Spinal cord (tissue), 10 donors: ENCODE measurements at places on chromosomes 12 and 14. TPM values are rescaled to one million over a fixed set of nuclear protein-coding genes. Genes with fewer than 3 reads are reported as not detected.
A peak's percentile ranks its signal among the peaks of the same experiment; 100 is the strongest.

CATSPERB gene
- 2.1 TPM for total RNA-seq

PDZRN4 gene
- total RNA-seq, result 10.9 TPM

GRCh38 chr12:95548539-95549391 lies 2.5 kb downstream of the USP44 start:
- H3K4me3 ChIP-seq, result peak overlapping the region; percentile 49
- H3K4me1 ChIP-seq, result peaks cover 10% of the 10 kb centered on the region
- peaks cover 24% of the 10 kb centered on the region for H3K27me3 ChIP-seq
- no peak overlapping the region for H3K27ac ChIP-seq
- H3K36me3 ChIP-seq, result no peaks in the 10 kb centered on the region
- DNase-seq, result no peak

DNA sequence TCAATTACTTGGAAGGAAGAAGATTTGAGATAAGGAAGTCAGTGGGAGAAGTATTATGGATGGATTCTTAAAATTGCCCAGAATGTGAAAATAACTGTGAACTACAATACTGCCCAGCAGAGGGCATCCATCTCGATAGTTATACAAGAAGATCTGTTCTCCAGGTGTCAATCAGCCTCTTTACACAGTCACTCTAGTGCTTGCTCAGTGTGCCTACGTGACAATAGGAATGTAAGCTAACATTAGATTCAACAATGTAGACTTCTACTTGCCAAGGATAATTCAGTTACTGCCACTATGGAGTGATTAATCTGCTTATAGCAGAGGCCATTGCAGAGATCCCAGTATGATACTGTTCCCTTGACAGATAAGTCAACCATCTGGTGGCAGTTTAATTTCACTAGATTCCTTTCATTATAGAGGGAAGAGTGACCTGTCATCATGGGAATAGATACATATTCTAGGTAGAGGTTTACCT lies 10.6 kb upstream of the MAP4K5 start:
- H3K36me3 ChIP-seq, result no peaks in the 10 kb centered on the region
- H3K27me3 ChIP-seq, result no peaks in the 10 kb centered on the region
- no peaks in the 10 kb centered on the region for H3K4me1 ChIP-seq

C3AR1 gene
- 14.8 TPM for total RNA-seq

- no peak overlapping the region for H3K4me3 ChIP-seq
- H3K36me3 ChIP-seq, result no peaks in the 10 kb centered on the region
- H3K27ac ChIP-seq, result no peak overlapping the region
- no peaks in the 10 kb centered on the region for H3K4me1 ChIP-seq
Observed at GRCh38 chr14:86305058-86305457, 775.1 kb downstream of the FLRT2 start.

DNA sequence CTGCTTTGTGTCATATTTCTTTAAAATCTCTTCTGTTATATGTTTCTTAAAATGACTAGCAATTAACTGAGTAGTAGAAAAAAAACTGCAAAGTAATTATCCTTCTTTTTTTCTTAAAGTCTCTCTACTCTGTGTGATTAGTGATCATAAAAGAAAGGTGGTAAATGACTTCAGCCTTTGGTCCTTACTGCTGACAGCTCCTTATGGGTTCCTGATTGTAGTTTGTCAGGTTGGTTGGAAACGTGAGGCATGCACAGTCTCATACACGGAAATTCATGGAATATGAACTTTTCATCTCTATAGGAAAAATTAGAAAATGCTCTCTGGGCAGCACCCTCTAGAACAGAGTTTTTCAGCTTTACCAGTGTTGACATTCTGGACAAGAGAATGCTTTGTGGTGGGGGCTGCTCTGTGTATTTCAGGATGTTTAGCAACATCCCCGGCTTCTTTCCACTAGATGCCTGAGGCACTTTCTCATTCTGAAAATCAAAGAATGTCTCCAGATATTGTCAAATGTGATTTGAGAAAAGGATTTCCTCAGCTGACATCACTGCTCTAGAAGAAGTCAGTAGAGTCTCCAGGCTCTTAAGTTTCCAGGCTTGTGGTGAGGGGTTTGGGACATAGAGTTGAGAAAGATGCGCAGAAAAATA lies 121.0 kb downstream of the PIK3C2G start:
- DNase-seq, result no peak
- H3K4me1 ChIP-seq, result no peaks in the 10 kb centered on the region
- peak overlapping the region; percentile 52 for H3K27ac ChIP-seq
- no peaks in the 10 kb centered on the region for H3K27me3 ChIP-seq
- no peak overlapping the region for H3K4me3 ChIP-seq

DNA sequence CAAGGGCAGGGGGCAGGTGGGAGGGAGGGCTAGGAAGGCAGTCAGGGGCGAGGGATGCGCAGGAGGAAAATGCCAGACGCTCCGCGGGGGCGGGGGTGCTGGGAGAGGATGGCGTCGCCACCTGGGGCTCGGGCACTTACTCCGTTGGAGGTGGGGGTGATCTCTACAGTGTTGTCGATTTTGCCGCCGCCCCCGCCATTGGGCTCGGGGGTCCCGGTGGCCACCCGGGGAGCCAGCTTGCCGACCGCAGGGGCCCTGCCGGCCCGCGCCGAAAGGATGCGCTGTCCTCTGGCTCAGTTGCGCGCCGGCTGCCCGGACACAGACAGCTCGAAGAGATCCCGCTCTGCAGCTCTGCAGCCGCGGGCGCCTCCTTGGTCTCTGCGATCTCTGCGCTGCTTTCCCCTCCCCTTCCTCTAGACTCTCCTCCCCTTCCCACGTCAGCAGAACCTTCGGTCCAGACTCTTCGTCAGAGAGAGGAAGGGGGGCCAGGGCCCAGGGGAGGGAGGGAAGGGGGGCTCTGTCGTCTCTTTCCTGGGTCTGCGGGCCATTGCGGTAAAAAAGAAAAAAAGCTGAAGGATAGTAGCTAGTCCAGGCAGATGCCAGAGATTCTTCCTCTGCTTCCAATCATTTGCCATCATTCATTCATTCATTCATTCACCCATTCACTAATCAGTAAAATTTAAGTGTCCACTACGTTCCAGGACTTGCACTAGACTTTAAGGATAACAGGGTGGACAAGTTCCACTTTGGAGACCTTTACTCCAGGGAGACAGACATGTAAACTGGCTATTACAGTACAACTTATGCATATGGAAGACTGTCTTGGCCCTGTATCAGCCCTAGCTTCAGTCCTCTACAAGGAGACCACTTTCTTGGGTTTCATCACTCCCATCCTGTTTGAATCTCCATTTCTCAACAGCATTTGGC lies at the start of gene SLC22A17:
TSS of gene SLC22A17 (minus strand) at position 382 of the 927 bp plus-strand sequence.
- H3K4me1 ChIP-seq, result peaks cover 21% of the 10 kb centered on the region
- DNase-seq, result peak; percentile 99
- peak within 1 kb of the TSS; percentile 67 for H3K4me3 ChIP-seq
- peak within 1 kb of the TSS; percentile 72 for H3K27ac ChIP-seq
- peaks cover 23% of the 10 kb centered on the region for H3K36me3 ChIP-seq

TAS2R7 gene
- 0.33 TPM for total RNA-seq

DNA sequence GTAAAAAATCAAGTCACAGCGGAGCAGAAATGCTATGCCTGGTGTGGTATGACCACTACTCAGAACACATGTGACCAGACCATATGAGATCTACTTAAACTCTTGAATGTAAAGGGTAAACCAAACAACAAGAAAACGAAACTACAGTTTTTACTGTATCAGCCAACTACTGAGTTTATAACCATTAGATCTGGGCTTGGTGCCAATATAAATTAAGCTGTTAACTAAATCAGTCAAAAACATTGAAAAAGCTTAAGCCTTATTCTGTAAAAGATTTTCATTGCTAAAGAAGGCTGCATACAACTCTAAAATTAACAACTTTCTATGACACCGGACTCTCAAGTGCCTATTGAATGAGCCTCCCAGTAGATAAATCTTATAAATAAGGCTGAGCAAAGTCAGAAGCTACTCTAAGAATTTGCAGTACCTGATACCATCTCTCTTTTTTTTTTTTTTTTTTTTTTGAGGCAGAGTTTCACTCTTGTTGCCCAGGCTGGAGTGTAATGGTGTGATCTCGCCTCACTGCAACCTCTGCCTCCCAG lies 35.4 kb downstream of the SPTLC2 start:
- H3K27me3 ChIP-seq, result no peaks in the 10 kb centered on the region
- no peaks in the 10 kb centered on the region for H3K36me3 ChIP-seq
- H3K4me1 ChIP-seq, result peaks cover 5% of the 10 kb centered on the region
- H3K4me3 ChIP-seq, result no peak overlapping the region
- no peak for DNase-seq

DNA sequence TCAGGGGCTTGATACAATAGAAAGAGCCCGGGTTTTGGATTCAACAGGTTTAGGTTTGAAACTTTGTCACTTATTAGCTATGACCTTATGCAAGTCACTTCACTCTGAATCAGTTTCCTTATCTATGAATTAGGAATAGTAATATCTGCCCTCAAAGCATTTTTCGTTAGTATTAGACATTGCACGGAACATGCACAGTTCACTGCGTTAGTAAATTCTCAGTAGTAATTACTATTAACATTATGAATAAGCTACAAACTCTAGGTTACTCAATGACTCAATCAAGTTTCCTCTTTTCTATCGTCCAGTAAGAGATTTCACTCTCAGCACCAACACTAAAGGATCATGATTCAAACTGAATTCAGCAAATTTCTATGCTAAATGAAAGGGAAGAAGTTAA lies 150.3 kb downstream of the CEP83 start:
- H3K27me3 ChIP-seq, result no peaks in the 10 kb centered on the region
- H3K4me3 ChIP-seq, result no peak overlapping the region
- H3K36me3 ChIP-seq, result no peaks in the 10 kb centered on the region

FOXN4 gene
- not detected for total RNA-seq

GRCh38 chr14:89366864-89367778 lies 49.9 kb downstream of the FOXN3 start:
- no peaks in the 10 kb centered on the region for H3K27me3 ChIP-seq
- H3K4me3 ChIP-seq, result no peak overlapping the region

DNA sequence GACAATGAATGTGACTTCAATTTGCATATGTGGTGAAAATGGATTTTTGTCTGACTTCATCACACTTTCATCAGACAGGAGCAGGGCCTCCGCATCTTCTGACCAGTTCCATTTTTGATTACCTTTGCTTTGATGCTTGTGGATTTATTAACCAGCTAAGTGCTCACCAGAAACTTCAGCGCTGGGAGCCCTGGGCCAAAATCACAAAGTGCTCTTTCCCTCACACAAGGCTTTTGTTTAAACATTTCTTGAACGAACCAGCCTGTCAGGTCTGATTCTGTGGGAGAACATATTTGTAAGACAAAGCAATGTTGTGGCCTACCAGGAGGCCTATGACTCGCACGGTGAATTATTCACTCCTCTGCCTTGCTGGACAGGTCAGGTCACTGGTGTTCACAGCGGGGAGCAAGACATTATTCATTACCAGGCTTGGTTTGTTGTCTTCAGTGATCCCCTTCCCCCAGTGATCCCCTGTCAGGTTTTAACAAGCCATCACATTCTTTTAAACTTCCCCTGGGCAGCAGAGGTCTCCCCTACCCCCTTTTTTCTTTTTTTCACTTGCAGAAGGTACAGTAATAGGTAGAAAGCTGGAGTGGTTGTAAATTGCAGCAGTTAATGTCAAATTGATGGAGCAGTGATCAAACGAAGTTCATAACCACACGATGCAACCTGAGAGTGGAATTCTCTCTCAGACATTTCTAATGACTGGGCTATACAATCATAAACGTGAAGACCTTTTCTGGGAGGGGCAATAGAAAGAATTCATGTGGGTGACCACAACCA lies 167.5 kb upstream of the PRICKLE1 start:
- DNase-seq, result no peak
- no peaks in the 10 kb centered on the region for H3K27me3 ChIP-seq
- no peaks in the 10 kb centered on the region for H3K4me1 ChIP-seq
- H3K27ac ChIP-seq, result no peak overlapping the region

- no peaks in the 10 kb centered on the region for H3K4me1 ChIP-seq
- no peak overlapping the region for H3K4me3 ChIP-seq
- no peaks in the 10 kb centered on the region for H3K36me3 ChIP-seq
- H3K27me3 ChIP-seq, result no peaks in the 10 kb centered on the region
Observed at GRCh38 chr12:46442239-46442638, 69.7 kb upstream of the SLC38A2 start.

GRCh38 chr12:132454193-132454932 lies 35.6 kb upstream of the FBRSL1 start:
- DNase-seq, result no peak
- H3K4me1 ChIP-seq, result peaks cover 23% of the 10 kb centered on the region
- no peaks in the 10 kb centered on the region for H3K27me3 ChIP-seq
- no peak overlapping the region for H3K27ac ChIP-seq
- H3K4me3 ChIP-seq, result no peak overlapping the region

TAS2R43 gene
- 10.8 TPM for total RNA-seq

- peaks cover 27% of the 10 kb centered on the region for H3K36me3 ChIP-seq
Observed at GRCh38 chr14:75476274-75476995, 45.8 kb upstream of the BATF start.

GRIN2B gene
- total RNA-seq, result 12.0 TPM

DNA sequence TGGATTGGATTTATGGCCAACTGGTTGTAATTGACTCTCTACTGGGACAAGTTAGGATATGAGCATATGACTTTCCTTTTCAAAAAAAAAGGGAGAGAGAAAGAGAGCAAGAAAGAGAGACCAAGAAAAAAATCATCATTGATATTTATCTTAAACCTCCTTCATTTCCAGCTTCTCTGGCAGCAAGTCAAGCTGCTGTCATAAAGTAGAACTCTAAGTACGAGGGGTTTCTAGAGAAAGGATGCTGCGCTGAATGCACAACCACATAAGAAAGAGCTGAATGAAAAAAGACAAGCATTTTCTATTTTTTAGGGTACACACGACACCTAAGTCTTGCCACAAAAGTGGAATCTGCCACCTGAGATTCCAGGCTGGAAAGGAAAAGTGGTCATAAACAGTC lies 182.6 kb downstream of the SLC25A21 start:
- no peaks in the 10 kb centered on the region for H3K4me1 ChIP-seq
- H3K36me3 ChIP-seq, result no peaks in the 10 kb centered on the region
- no peak for DNase-seq
- H3K27me3 ChIP-seq, result no peaks in the 10 kb centered on the region
- no peak overlapping the region for H3K4me3 ChIP-seq

SLC39A5 gene
- total RNA-seq, result not detected

ZFYVE21 gene
- 52.2 TPM for total RNA-seq

- H3K36me3 ChIP-seq, result no peaks in the 10 kb centered on the region
- peak; percentile 7 for DNase-seq
- H3K4me3 ChIP-seq, result no peak overlapping the region
Observed at GRCh38 chr14:27995691-27996090, 770.9 kb upstream of the FOXG1 start.

DNA sequence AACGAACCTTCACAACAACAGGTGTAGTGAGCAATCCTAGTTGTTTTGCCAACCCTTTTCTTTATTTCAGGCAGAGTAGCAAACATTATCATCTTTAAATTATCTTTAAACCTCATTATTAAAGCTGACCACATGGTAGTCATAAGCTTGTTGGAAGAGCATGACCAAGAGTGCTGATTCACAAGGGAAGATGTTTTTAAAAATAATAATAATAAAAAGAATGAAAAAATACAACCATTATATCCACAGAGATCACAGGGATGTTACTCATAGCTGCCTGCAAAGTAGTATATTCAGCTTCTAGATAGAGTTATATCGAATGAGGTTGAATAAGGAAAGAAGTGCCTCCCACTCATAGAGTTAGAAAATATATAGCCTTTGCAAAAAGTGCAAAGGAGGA lies 101.0 kb upstream of the FLRT2 start:
- H3K27me3 ChIP-seq, result no peaks in the 10 kb centered on the region

DNA sequence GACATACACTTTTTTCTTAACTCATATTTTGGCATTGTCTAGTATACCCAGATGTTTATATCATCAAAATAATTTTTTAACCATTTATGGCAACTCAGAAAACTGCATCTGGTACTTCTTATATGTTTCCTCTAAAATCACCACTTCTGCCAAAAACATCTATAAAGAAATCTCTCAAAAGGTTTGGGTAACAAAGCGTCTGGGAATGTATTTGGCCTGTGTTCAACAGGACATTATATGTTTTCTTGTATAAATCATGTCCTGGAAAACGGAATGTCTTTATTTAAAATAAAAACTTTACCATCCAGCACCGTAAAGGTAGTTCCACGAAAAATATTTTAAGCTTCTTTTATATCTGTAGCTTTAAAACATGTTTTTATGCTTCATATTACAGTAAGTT lies 36.1 kb upstream of the FBLN5 start:
- no peaks in the 10 kb centered on the region for H3K4me1 ChIP-seq
- H3K4me3 ChIP-seq, result no peak overlapping the region
- DNase-seq, result no peak
- H3K27ac ChIP-seq, result no peak overlapping the region
- H3K27me3 ChIP-seq, result no peaks in the 10 kb centered on the region
